HFFc6 (cell line): ENCODE measurements at places on chromosomes 5 and 9.

- no peak for DNase-seq
Measured at GRCh38 chr9:27353474-27354229, 56.7 kb upstream of the EQTN start.

- peak; percentile 17 for DNase-seq
Measured at GRCh38 chr5:88878976-88879375, 4.0 kb downstream of the MEF2C start.

DNA sequence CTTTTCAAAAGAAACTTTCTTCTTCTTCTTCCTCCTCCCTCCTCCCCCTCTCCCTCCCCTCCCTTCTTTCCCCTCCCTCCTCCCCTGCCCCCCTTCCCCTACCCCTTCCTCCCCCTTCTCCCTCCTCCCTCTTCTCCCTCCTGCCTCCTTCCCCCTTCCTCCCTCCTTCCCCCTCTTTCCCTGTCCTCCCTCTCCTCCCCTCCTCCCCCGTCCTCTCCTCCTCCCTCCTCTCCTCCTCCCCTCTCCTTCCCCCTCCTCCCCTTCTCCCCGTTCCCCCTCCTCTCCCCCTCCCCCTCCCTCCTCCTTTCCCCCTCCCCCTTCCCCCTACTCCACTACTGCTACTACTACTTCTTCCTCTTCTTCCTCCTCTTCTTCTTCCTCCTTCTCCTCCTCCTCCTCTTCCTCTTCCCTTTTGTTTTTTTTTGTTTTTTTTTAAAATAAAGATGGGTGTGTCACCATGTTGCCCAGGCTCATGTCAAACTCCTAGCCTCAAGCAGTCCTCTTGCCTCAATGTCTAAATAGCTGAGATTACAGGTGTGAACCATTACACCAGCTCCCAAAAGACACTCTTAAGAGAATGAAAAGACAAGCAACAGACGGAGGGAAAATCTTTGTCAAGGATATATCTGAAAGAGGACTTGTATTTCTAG, 87.5 kb downstream of the SCAMP1 start:
- DNase-seq, result no peak

DNA sequence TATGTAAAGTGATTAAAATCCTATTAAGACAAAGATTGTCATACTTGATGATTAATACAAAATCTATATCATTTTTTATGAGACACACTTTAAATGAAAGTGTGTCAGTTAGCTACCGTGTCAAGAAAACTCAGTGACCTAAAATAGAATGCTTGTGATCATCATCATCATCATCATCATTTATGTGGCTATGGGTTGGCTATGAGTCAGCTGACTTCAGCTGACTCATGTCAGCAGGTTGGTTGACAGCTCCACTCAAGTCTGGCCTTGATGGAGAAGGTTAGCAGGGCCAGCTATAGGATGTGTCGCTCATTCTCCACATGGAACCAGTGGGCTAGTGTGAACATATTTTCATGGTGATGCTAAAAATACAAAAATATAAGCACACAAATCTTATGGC, 43.8 kb upstream of the ZNF300 start:
- DNase-seq, result no peak

GRCh38 chr9:20837166-20837565, 153.1 kb downstream of the FOCAD start:
- DNase-seq, result no peak

DNA sequence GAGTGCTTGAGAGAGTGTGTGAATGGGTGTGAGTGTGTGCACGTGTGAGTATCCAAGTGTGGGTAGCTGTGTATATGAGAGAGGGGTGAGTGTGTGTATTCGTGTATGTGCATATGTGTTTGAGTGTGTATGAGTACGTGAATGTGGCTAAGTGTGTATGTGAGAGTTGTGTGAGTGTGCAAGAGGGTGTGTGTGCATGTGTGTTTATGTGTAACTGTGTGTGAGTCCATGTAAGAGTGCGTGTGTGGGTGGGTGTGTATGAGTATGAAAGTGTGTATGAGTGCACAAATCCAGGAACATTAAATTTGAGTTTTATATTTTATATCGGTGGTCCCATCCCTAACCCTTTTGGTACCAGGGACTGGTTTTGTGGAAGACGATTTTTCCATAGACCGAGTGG, 156.4 kb downstream of the TENT4A start:
- no peak for DNase-seq

DNA sequence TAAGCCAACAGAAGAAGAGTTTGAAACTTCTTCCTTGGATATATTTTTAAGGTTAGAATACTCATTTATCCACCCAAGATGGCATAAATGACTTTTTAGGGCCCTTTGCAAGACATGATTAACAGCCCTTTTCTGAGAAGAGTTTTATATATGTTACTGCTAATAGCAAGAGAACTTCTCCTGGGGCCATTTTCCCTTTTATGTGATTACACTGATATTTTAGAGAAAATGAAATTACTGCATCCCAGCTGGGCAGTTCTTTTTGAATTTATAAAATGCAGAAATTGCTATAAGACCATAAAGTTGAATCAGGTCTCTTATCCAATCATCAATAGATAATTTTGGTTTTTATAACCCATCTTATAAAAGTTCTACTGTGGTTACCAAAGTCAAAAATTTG, 161.3 kb upstream of the RFX3 start:
- DNase-seq, result no peak

GRCh38 chr9:134942011-134942787, 24.5 kb upstream of the FCN1 start:
- no peak for DNase-seq

DNA sequence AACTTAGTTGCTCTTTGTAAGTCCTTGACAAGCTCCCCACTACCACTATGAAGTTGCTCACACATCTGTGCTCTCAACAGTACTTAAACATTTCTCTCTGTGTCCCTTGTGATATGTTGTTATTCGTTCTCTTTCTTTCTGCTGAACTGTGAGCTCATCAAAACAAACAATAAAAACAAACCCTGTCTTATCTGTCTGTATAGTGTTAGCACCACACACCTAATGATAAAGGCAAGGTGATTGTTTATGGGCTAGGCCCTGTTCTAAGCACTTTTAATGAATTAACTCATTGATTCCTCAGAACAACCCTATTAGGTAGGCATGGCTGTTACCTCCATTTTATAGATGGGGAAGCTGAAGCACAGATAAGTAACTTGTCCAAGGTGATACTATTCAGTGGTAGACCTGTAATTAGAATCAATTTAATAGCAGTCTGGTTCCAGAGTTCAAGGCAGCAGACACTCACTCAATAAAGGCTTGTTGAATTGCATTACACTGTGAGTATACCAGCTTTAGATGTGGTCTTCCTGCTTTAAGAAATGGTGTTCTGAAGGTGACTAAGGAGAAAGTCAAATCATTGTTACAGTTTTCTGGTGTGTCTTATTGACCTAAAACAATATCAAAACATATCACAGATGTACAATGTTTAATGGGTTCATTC, 153.6 kb upstream of the ELL2 start:
- no peak for DNase-seq

GRCh38 chr9:17217272-17217671, 82.4 kb downstream of the CNTLN start:
- no peak for DNase-seq

- no peak for DNase-seq
Measured at GRCh38 chr5:146076455-146076854, 28.9 kb downstream of the PLAC8L1 start.

GRCh38 chr9:34408173-34408572, 31.5 kb upstream of the MYORG start:
- DNase-seq, result no peak
